ENCODE measurements at places on chromosomes 6 and 20.

DNA sequence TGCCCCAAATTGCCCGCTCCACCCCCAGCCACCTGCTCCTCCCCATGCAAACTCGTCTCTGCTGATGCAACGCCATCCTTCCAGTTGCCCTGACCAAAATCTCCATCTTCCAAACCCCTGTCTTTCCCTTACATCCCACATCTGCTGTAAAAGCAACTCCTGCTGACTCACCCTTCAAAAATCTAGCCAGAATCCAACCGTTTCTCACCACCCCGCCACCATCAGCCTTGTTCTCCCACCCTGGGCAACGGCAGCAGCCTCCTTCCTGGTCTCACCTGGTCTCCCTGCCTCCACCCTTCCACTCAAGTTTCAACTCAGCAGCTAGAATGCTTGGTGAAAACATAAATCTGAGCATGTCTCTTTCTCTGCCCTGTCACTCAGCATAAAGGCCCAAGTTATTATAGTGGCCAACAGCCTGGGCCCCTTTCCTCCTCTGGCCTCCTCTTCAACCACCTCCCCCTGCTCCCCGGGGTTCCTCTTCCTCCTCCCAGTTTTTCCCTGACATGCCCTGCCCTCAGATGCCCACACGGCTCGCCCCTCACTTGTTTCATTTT is 7.2 kb upstream of the SYNJ2 start:
- no peak for DNase-seq

DNA sequence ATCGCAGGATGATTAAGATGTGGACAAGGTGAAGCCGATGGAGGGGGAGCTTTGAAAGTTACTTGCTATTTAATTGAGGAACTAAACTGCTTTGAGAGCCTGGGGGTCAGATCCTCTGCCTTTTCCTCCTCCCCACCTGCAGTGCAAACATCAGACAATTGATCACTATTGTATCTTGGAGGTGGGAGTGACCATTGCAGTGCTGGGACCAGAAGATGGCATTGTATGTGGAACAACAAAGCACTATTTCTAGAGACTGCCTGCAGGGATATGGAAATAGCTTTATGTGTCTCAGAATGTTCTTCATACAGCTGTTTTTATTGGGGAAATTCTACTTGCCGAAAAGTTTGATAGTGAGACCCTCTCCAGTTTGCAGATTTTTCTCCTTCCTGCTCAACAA is 4.2 kb downstream of the MOG start:
- DNase-seq: no peak

GRCh38 chr6:88251301-88251700 is 85.2 kb upstream of the CNR1 start:
- DNase-seq: no peak

- no peak for DNase-seq
Measured at GRCh38 chr6:157060440-157060952, 262.8 kb downstream of the TMEM242 start.

DNA sequence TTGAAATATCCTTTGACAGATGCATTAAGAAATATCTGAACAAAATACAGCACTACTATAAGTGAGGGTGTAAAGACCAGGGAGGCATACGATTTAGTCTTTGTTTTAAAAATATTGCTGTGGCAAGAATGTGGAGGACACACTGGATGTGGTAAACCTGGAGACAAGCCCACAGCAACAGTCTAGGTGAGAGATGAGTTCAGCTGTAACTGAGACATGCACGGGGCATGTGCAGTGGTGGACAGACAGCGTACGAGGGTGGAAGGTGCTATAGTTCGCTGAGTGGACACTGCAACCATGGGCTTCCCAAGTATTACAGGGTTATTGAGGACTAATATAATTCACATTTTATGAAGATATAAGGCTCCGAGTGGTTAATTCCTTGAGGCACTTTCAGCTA is 1.8 kb downstream of the NANP start:
- DNase-seq: no peak

DNA sequence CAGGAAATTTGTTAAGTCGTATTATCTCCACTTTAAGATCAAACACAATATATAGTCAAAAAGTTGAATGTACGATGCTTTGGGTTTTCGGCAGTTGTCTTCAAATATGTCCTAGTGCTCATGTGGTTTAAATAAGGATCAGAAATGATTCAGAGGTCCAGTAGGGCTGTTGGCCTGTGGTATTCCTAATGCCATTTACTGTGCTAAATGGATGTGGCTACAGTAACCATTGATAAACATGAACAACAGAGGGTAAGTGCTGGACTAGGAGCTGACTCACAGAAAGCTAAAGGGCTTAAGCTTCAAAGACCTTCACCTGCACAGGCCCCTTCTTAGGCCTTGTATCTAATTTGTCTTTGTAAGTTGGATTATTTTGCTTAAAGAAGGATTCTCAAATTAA is 80.5 kb upstream of the TPD52L1 start:
- DNase-seq: no peak

- DNase-seq: no peak
Measured at GRCh38 chr6:33904050-33904746, 100.4 kb upstream of the MLN start.

DNA sequence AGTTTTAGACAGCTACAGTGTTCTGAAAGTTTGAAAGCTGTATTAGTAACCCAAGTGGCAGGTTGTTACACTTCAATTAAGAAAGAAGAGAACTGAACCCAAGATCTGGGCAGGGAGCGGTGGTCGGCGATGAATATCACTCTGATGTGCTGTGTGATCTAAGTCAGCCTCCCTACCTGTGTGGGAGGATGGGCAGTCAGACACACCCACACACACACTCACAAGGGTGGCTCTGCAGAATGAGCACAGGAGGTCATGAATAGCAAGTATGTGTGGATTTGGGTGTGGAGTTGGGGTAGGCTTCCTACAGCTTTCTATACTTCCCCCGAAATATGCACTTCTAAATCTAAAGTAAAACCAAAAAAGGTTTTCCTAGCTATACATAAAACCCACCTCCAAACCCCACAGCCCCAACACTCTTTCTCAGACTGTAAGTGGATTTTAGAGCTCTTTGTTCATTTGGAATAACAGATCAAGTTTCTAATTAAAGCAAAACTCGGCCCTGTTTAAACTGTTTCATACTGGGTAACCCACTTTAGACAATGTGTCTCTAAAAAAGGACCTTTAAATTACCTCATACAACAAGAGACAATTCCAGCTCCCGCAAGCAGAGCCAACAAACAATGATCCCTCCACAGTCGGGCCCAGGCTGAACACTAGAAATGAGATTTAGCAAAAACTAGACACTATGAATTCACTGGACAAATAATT is 19.4 kb downstream of the TNFRSF21 start:
- no peak for DNase-seq

- DNase-seq: no peak
Measured at GRCh38 chr6:56709650-56710049, 67.0 kb upstream of the DST start.

GRCh38 chr20:4326195-4327065 is 311.1 kb upstream of the RNF24 start:
- no peak for DNase-seq

Measured in NCI-H774 (cell line).